Natural killer cell (primary cell): ENCODE measurements at places on chromosomes 7 and 10. TPM values are rescaled to one million over a fixed set of nuclear protein-coding genes. Genes with fewer than 3 reads are reported as not detected.

Gene PTER
- total RNA-seq, result 21.5 TPM

Gene PDE1C
- total RNA-seq, result not detected

Gene PNLIPRP1
- total RNA-seq, result not detected

Gene LEP
- not detected for total RNA-seq

Gene TMEM209
- total RNA-seq, result 30.4 TPM

Gene AKR1D1
- total RNA-seq, result not detected

Gene LIPJ
- 0.09 TPM for total RNA-seq

Gene SFRP5
- not detected for total RNA-seq

Gene TUBB8
- total RNA-seq, result not detected

Gene ECHDC3
- total RNA-seq, result 0.38 TPM

DNA sequence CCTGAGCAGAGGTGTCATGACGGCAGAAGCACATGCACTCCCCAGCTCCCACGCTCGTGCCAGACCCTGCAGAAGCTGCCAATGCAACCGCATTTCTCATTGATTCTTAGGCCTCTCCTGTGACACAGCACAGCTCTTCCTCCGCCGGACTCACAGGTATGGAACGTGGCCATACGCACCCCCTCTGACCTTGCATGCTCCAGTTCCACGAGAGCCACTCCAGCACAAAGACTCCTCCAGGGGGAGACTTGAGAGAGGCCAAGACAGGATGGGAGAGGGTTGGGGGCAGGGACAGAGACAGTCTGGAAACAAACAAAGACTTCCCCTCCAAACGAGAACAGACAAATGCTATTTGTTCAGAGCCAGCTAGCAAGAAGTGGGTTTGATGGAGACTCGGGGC, 124.3 kb upstream of the PPP2R2D start:
- peaks cover 6% of the 10 kb centered on the region for H3K4me1 ChIP-seq
- H3K36me3 ChIP-seq, result no peaks in the 10 kb centered on the region
- DNase-seq, result no peak
- no peak overlapping the region for H3K27ac ChIP-seq
- no peaks in the 10 kb centered on the region for H3K27me3 ChIP-seq

DNA sequence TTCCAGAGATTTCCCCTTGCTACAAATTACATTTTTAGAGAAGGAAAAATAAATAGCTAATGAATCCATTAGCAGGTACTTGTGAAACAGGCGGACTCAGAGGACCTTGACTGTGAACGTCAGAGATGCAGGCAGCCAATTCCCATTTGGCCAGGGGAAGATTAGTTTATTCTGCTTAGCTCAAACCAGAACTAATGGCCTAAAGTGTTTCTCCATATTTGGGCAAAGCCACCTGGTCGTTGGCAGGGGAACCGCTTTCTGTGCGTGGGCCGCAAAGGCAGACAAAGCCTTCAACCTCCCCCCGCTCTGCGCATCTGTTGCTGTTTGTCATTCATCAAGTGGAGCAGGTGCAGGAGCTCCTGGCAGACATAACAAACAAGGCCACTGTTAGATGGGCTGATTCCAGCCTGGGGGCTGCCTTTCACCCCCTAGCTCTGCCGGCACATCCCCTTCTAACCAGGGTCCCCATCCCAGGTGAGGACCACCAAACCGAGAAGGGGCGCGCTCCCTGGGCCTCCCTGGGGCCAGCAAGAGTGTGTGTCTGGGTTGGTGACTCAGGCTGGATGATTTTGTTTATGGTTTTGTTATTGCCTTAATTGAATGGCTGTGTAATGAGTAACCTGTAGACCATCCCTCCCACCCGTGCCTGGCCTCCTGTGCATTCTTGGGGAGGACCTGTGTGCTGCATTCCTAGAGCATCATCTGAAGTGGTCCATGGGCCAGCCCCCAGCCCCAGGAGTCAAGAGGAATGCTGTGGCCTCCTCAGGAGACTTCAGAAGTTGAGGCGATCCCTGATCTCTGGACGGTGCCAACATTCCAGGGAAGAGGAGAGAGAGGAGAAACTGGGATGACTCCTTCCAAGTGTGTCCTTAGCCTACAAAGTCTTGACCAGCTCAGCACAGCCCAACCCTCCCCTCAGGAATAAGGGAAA, 14.5 kb upstream of the CPA1 start:
- DNase-seq, result peak; percentile 41
- no peaks in the 10 kb centered on the region for H3K27me3 ChIP-seq
- H3K27ac ChIP-seq, result no peak overlapping the region
- no peaks in the 10 kb centered on the region for H3K4me1 ChIP-seq
- H3K4me3 ChIP-seq, result no peak overlapping the region

DNA sequence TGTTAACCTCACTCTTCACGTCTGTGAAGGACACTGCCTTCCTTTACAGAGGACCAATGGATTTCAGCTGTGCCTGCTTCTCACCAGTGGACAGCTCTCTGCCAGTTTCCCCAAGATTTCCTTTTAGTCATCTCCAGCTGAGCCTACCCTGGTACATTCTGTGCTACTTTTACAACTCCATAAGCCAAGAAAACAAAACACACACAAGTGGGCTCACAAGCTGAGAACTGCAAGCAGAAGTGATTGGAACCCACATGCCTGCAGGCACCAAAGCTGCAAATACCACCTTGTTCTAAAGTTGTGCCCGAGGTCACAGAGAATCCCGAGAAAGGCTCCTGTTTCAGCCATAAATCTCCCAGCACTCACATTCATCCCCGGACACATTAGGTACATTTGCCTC, 636.8 kb downstream of the PHTF2 start:
- H3K4me3 ChIP-seq, result no peak overlapping the region
- H3K27me3 ChIP-seq, result no peaks in the 10 kb centered on the region
- H3K27ac ChIP-seq, result no peak overlapping the region
- DNase-seq, result no peak

DNA sequence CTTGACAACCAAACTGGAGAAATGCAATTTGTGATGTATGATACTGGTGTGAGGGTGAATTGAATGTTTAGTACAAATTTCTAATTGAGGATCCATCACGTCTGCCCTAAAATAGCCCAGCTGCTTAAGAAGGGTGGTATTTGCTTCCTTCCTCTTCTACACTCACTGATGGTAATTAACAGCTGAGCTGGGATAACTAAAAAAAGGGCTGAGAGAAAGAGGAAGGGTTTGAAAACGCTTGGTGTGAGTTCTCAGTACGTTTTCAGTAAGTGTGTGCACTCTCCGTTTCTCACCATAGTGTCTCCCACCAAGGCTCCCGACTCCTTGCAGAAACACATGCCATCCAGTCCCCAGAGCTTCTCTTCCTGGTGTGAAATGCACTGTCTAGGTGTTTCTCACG, 54.3 kb downstream of the MAP3K8 start:
- no peak overlapping the region for H3K4me3 ChIP-seq
- no peak for DNase-seq
- H3K27me3 ChIP-seq, result no peaks in the 10 kb centered on the region
- H3K27ac ChIP-seq, result peak overlapping the region; percentile 41
- peaks cover 57% of the 10 kb centered on the region for H3K4me1 ChIP-seq

GRCh38 chr10:128087146-128087883, 38.9 kb downstream of the MKI67 start:
- H3K4me1 ChIP-seq, result no peaks in the 10 kb centered on the region
- no peak for DNase-seq
- peaks cover 25% of the 10 kb centered on the region for H3K36me3 ChIP-seq
- H3K27ac ChIP-seq, result no peak overlapping the region
- no peaks in the 10 kb centered on the region for H3K27me3 ChIP-seq

DNA sequence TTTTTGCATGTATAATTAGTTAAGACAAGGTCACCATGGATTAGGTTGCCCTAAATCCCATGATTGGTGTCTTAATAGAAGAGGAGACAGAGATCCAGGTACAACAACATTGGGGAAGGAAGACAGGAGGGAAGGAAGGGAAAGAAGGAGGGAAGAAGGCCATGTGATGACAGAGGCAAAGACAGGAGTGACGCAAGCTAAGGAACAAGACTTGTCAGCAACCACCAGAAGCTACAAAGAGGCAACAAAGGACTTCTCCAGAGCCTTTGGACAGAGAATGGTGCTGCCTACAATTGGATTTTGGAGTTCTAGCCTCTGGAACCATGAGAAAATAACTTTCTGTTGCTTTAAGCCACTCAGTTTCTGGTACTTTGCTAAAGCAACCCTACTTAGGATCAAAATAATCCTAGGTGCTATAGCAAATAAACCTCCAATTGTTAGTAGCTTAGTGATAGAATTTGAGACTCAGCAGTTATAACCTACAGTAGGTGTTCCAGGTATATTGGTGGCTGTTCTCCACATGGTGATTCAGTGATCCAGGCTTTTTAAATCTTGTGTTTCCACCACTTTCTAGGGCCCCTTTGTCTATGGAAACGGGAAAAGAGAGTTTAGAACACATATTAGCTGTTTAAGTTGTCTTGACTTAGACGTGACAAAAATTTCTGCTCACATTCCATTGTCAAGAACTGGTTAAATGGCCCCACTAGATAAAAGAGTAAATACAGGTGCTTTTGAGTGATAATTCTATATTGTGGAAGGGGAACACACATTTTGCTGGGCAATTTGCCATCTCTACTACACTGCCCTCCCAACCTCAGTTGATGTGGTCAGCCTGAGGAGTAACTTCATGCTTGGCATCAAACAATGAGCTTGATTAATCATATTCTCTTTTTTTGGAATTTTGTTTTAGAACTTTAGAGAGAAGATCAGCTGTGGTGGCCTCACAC, 70.5 kb upstream of the SP4 start:
- no peak overlapping the region for H3K4me3 ChIP-seq
- peak overlapping the region; percentile 38 for H3K27ac ChIP-seq
- peaks cover 46% of the 10 kb centered on the region for H3K4me1 ChIP-seq
- DNase-seq, result no peak
- H3K36me3 ChIP-seq, result no peaks in the 10 kb centered on the region

DNA sequence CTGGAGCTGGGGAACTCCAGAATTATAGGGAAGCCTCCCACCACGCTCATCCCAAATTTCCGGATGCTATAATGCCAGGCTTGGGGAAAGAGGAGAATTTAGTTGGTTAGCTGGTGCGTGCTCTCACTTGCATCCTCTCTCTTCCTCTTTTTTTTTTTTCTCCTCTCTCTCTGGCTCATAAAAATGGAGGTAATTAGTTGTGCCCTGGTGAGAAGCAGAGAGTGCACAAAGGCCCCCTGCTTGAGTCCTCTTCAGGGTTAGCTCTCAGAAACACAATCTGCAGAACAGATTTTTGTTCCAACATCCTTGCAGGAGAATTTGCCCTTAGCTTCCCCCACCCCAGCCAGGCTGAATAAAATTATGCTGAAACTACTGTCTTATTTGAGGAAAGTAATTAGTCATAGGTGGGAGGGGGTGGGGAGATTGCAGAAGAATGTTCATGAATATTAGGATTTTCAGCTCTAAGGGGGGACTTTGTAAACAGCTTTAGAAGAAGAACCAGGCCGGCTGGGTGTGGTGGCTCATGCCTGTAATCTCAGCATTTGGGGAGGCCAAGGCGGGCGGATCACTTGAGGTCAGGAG, 7.6 kb downstream of the SERPINE1 start:
- H3K36me3 ChIP-seq, result no peaks in the 10 kb centered on the region
- no peak overlapping the region for H3K4me3 ChIP-seq
- no peaks in the 10 kb centered on the region for H3K27me3 ChIP-seq
- no peak for DNase-seq
- H3K4me1 ChIP-seq, result peaks cover 22% of the 10 kb centered on the region

DNA sequence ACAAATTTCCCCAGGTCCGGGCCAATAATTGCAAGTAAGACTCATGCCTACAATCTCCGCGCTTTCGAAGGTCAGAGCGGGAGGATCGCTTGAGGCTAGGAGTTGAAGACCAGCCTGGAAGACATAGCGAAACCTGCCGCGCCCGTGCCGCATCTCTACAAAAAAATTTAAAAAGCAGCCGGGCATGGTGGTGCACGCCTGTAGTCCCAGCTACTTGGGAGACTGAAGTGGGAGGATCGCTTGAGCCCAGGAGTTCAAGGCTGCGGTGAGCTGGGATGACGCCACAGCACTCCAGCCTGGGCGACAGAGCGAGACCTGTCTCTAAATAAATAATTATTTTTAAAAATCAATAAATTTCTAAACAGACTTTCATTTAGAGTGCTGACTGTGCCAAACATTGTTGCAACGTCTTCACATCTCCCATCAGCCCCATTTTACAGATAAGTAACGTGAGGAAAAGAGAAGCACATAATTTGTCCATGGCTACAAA, 494 bp upstream of the CFAP43 start:
- no peak overlapping the region for H3K27ac ChIP-seq
- peaks cover 12% of the 10 kb centered on the region for H3K4me1 ChIP-seq
- no peak for DNase-seq
- H3K27me3 ChIP-seq, result peaks cover 7% of the 10 kb centered on the region
- H3K36me3 ChIP-seq, result no peaks in the 10 kb centered on the region

DNA sequence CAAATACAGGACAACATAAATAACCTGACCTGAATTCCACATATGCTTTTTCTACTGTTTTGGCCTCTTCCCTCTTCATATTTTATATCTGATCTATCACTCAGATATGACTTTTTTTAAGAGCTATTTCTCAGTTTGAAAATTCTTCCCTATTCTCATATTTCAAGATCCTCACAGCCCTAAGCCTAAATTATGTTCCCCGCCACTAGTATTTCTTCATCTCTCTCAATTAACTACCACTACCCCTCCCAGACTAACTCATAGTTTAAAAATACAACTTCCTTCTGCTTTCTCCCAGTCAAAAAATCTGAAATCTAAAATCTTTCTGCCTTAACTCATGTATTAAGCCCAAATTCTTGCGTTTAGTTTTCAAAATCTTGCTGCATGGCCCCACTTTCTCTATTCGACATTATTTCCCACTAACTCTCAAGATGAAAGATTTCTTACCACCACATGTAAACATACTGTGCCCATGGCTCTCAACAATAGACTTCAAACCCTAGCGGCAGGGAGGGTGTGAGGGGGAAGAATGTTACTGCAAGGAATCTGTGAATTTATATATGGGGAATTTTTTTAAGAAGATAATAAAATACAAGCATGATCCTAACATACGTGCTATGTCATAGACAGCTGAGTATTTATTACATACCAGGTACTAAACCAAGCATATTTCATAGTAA, 64.6 kb downstream of the TFEC start:
- no peak for DNase-seq
- no peak overlapping the region for H3K4me3 ChIP-seq
- H3K4me1 ChIP-seq, result no peaks in the 10 kb centered on the region
- no peaks in the 10 kb centered on the region for H3K36me3 ChIP-seq
